ENCODE measurements at places on chromosomes 1 and 21.

DNA sequence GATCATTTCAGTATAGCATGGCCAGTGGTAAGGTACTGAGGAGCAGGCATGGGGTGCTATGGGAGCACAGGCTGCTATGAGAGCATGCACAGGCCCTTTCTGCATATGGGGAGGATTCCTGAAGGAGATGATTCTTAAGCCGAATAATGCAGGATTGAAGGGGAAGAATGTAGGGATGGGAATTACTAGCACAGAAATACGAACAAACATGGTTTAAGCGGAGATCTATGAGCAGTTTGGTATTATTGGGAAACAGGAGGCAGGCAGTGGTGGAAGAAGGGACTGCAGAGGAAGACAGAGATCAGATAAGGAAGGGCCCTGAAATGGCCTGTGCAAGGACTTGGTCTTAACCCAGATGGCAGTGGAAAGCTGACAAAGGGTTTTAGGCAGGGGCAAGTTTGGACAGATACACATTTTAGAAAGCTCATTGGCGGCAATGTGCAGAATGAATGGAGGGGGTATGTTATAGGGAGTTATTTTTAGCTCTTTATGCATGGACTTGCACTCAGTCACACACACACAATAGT is 1.7 kb downstream of the OSCP1 start:
- no peaks in the 10 kb centered on the region for H3K36me3 ChIP-seq
- no peaks in the 10 kb centered on the region for H3K27me3 ChIP-seq
- no peak overlapping the region for H3K27ac ChIP-seq
- DNase-seq: no peak

DNA sequence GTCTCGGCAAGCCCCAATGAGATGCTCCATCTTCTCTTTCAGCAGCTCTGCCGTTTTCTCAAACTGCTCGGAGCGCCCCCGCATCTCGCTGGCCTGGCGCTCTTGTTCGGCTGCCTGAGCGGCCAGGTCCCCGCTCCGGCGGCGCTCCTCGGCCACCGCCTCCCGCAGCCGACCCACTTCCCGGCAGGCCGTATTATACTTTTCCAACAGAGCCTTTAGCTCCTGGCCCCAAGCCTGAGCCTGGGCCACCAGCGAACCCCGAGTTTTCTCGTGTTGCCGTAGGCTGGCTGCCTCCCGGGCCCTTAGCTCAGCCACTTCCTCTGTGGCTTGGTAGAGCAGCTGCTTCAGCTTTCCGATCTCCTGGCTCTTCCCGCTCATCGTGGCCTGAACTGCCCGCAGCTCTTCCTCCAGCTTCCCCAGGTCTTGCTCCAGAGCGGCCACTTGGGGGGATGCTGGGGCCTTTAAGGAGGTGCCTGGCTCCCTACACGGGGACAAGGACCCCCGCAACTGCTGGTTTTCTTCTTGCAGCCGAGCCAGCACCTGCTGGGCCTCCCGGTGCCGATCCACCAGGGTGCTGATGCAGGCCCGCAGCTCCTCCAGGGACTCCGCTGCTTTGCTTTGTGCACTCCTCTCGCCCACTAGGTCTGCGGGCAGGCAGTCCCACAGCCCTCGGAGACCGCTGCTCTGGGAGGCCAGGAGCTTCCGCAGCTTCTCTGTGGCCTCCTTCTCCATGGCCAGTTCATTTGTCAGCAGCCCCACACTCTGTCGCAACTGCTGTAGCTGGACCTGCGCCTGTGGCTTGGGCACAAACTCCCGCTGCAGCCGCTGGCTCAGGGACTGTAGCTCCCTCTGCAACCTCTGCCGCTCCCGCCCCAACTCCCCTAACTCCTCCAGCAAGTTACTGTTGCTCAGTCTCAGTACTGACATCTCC is 13.4 kb upstream of the PIAS3 start:
- no peak for DNase-seq
- H3K36me3 ChIP-seq: no peaks in the 10 kb centered on the region
- H3K27me3 ChIP-seq: 0 out of 2 replicates have a peak, but pooled peaks cover 8% of the 10 kb centered on the region
- H3K27ac ChIP-seq: no peak overlapping the region
- H3K4me1 ChIP-seq: no peaks in the 10 kb centered on the region

DNA sequence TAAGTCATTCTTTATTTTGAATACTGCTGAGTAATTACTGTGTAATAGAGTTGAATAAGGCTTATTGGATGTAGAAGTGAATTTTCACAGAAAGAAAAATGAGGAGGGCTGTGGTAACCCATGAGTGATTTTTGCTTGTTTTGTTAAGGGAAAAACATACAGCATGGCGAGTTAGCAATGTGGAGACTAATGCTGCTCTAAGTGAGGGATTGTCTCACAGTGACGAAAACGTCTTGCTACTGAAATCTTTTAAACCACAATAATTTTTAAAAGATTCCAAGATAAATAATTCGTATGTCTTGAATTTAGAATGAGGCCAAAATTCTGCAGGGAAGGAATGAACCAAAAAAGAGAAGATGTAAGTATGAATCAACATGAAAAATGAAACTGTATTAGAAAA is 16.2 kb upstream of the PLA2G4A start:
- H3K4me1 ChIP-seq: no peaks in the 10 kb centered on the region
- H3K4me3 ChIP-seq: no peak overlapping the region
- no peak overlapping the region for H3K27ac ChIP-seq
- no peak for DNase-seq

GRCh38 chr1:168319691-168320090 is 39.0 kb downstream of the TBX19 start:
- no peak for DNase-seq
- peaks cover 13% of the 10 kb centered on the region for H3K4me1 ChIP-seq
- no peaks in the 10 kb centered on the region for H3K27me3 ChIP-seq
- H3K27ac ChIP-seq: no peak overlapping the region
- H3K36me3 ChIP-seq: no peaks in the 10 kb centered on the region

- H3K36me3 ChIP-seq: no peaks in the 10 kb centered on the region
- no peak overlapping the region for H3K27ac ChIP-seq
- no peaks in the 10 kb centered on the region for H3K27me3 ChIP-seq
- no peak for DNase-seq
- no peaks in the 10 kb centered on the region for H3K4me1 ChIP-seq
Observed at GRCh38 chr1:243394066-243394465, 138.2 kb downstream of the SDCCAG8 start.

GRCh38 chr1:64269558-64269884 is 66.1 kb downstream of the UBE2U start:
- peaks cover 4% of the 10 kb centered on the region for H3K27me3 ChIP-seq
- no peak overlapping the region for H3K27ac ChIP-seq
- H3K36me3 ChIP-seq: no peaks in the 10 kb centered on the region
- no peaks in the 10 kb centered on the region for H3K4me1 ChIP-seq
- DNase-seq: no peak

GRCh38 chr1:148264374-148265276 is 112.5 kb upstream of the NBPF11 start:
- no peak for DNase-seq
- H3K27ac ChIP-seq: no peak overlapping the region
- no peaks in the 10 kb centered on the region for H3K36me3 ChIP-seq
- peaks cover 8% of the 10 kb centered on the region for H3K4me1 ChIP-seq

GRCh38 chr1:211577819-211578639 is 932 bp downstream of the SLC30A1 start:
- DNase-seq: peak; percentile 67
- H3K27me3 ChIP-seq: no peaks in the 10 kb centered on the region
- H3K27ac ChIP-seq: peak overlapping the region; percentile 60

GRCh38 chr1:183023601-183024316 is 539 bp downstream of the LAMC1 start:
- H3K27ac ChIP-seq: peak overlapping the region; percentile 97
- no peaks in the 10 kb centered on the region for H3K27me3 ChIP-seq
- H3K4me3 ChIP-seq: peak overlapping the region; percentile 95
- peaks cover 26% of the 10 kb centered on the region for H3K36me3 ChIP-seq
- DNase-seq: peak; percentile 75

DNA sequence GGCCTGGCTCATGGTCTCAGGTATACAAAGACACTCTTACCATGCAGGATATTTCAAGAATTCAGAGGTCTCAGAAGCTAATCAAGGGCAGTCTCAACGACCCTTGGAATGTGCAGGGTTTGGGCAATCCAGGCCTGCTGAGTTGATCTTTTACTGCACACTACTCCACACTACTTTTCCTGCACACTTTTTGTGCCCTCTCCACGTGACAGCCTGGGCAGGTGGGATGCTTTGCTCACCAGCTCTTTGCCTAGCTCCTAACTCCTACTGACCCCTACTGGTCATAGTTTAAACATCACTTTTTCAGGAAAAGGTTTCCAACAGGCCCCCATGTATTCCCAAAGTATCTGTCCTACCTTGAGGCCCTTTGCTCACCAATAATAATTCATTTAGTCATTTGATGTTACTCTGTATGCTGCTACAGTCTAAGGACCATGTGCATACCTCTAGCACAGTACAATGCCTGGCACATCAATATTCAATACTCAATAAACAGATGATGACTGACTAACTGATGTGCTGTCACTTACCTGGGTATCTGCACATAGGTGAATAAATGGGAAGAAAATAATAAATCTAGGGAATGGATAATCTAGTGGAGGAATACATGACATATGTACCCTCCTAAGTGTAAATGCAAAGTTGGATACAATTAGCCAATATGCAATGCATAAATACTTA is 9.6 kb downstream of the DUSP23 start:
- no peaks in the 10 kb centered on the region for H3K36me3 ChIP-seq
- H3K27ac ChIP-seq: no peak overlapping the region
- peaks cover 23% of the 10 kb centered on the region for H3K27me3 ChIP-seq
- no peak overlapping the region for H3K4me3 ChIP-seq

DNA sequence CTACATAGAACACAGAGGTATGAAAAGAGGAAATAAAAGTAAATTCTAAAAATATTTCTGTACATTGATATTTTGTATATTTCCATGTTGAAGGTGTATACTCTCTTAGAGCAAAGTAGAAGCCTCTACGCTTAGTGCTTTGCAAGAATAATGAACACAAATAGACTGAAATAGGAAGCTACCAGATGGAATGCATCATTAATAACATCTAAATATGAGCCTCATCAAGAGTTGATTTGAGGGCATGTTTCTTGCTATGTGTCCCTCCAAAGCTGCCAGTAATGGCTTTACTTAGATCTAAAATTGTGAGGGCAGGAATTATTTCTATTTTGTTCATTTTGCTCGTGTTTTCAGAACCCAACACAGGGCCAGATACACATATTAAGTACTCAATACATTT is 94.4 kb downstream of the KCNT2 start:
- no peaks in the 10 kb centered on the region for H3K27me3 ChIP-seq
- no peak overlapping the region for H3K4me3 ChIP-seq
- H3K4me1 ChIP-seq: no peaks in the 10 kb centered on the region

- no peaks in the 10 kb centered on the region for H3K4me1 ChIP-seq
- no peaks in the 10 kb centered on the region for H3K36me3 ChIP-seq
- 0 out of 2 replicates have a peak, but pooled peaks cover 7% of the 10 kb centered on the region for H3K27me3 ChIP-seq
- H3K27ac ChIP-seq: no peak overlapping the region
Observed at GRCh38 chr1:114075546-114076242, 78.0 kb downstream of the SYT6 start.

GRCh38 chr1:156385534-156386031 is 16.6 kb downstream of the RHBG start:
- H3K4me1 ChIP-seq: no peaks in the 10 kb centered on the region
- peaks cover 29% of the 10 kb centered on the region for H3K27me3 ChIP-seq
- H3K4me3 ChIP-seq: no peak overlapping the region
- H3K27ac ChIP-seq: no peak overlapping the region
- no peaks in the 10 kb centered on the region for H3K36me3 ChIP-seq
- DNase-seq: peak; percentile 69

DNA sequence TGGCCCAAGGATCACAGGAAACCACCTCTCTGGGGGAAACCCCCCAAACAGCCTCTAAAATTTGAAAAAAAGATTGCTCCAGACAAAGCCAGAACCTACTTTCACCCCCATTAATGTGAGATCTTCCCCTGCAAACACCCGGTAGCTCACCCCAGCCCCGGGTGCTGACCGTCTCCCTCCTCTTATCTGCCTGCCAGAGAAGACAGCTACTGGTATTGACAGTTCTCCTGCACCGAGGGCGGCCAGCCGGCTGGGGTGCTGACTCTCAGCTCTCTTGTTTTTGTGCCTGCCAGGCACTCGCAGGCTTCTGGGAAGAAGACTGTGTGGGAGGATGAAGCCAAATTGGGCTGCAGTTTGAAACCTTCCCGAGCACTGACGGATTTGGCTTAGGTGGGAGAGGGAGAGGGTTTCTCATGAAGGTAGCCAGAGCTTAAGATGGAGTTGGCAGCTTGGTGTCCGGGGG is 48.2 kb downstream of the RASSF5 start:
- peaks cover 14% of the 10 kb centered on the region for H3K4me1 ChIP-seq
- no peak overlapping the region for H3K4me3 ChIP-seq
- H3K27me3 ChIP-seq: no peaks in the 10 kb centered on the region
- H3K27ac ChIP-seq: no peak overlapping the region

- H3K36me3 ChIP-seq: no peaks in the 10 kb centered on the region
- no peak within 1 kb of the TSS for H3K27ac ChIP-seq
- peaks cover 7% of the 10 kb centered on the region for H3K4me1 ChIP-seq
Observed at GRCh38 chr1:159945483-159946241, at the start of gene IGSF9. Gene IGSF9, minus strand, starts transcription at chr1:159945613. Its CDS starts 2,159 bp downstream, at chr1:159943454.

GRCh38 chr1:118184739-118185083 is 317 bp downstream of the SPAG17 start:
- H3K36me3 ChIP-seq: no peaks in the 10 kb centered on the region
- H3K27ac ChIP-seq: no peak overlapping the region
- no peak for DNase-seq
- no peaks in the 10 kb centered on the region for H3K4me1 ChIP-seq
- no peaks in the 10 kb centered on the region for H3K27me3 ChIP-seq

DNA sequence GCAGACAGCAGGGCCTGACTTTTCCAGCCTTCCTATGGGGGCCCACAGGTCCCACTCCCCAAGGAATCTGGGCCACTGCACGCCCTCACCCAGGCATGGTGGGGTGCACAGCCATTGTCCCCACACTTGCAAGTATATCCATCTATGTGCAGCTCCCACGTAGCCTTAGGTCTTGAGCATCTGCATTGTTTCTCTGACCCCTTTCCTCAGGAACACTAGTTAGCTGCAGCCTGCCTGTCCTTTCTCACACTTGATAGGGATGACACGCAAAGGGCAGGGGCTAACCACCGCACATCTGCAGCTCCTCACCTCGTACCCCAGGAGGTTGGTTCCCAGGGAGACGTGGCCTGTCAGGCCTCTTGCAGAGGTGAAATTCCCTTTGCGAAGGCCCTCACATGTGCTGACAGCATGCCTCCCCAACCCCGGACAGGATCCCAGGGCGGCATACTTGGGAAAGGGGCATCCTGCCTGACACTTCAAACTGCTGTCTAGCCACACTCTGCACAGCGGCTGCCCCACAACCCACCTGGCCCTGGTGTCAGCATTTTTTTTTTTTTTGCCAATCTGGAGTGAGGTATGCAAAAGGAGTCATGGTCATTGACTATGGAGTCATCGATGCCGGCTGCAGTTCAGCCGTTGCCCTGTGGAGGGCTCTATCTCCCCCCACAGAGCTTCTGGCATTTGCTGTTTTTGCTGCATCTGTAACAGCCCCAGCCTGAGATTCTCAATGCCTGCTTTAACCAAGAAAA is 5.0 kb downstream of the JMJD4 start:
- peaks cover 16% of the 10 kb centered on the region for H3K4me1 ChIP-seq
- peak; percentile 28 for DNase-seq
- no peak overlapping the region for H3K27ac ChIP-seq
- H3K36me3 ChIP-seq: peaks cover 41% of the 10 kb centered on the region
- no peaks in the 10 kb centered on the region for H3K27me3 ChIP-seq
- H3K4me3 ChIP-seq: no peak overlapping the region

- no peak for DNase-seq
- no peaks in the 10 kb centered on the region for H3K27me3 ChIP-seq
- no peaks in the 10 kb centered on the region for H3K4me1 ChIP-seq
Observed at GRCh38 chr1:6523566-6523965, 30.7 kb downstream of the NOL9 start.

Measured in SJSA1 (cell line).